Erythroblast (primary cell): ENCODE measurements at places on chromosomes 12 and 14.

- DNase-seq = no peak
These were observed 16.1 kb upstream of the NXPH4 start for GRCh38 chr12:57200497-57200896.

- DNase-seq = no peak
These were observed 6.5 kb upstream of the CDK2AP1 start for GRCh38 chr12:123278101-123278627.

DNA sequence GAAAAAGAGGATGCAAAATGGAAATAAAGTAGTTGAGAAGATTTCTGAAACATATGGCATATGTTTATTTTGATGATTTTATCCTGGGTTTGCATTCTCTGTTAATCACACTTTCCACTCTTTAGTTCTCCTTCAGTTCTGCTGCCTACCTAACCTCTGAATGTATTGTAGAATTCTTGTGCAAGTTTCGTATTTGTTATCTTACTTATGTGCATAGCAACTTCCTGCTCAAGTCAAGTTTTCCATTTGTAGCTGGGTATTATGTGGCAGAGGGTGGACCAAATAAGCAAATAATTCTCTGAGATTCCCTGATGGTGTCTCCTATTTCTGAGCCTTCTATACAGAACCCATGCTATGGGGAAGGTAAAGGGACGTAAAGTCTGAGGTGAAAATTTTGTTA is 381.6 kb downstream of the FOXG1 start:
- no peak for DNase-seq

DNA sequence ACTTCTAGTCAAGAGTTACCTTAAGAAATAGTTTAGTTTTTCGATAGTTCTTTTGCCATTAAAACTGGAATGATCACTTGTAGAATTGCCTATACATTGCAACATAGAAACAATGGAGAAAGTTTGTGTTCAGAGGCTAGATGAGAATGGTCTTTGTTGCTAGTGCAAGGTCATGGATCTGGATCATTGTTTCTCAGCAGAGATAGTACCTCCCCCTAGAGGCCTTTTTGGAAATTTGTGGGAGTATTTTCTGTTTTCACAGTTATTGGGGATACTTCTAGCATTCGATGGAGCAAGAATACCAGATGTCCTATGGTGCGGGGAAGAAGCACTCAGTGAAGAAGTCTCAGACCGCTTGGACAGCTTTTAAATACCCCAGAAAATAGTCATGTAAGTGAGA is 138.8 kb upstream of the HMGA2 start:
- DNase-seq = peak; percentile 5

DNA sequence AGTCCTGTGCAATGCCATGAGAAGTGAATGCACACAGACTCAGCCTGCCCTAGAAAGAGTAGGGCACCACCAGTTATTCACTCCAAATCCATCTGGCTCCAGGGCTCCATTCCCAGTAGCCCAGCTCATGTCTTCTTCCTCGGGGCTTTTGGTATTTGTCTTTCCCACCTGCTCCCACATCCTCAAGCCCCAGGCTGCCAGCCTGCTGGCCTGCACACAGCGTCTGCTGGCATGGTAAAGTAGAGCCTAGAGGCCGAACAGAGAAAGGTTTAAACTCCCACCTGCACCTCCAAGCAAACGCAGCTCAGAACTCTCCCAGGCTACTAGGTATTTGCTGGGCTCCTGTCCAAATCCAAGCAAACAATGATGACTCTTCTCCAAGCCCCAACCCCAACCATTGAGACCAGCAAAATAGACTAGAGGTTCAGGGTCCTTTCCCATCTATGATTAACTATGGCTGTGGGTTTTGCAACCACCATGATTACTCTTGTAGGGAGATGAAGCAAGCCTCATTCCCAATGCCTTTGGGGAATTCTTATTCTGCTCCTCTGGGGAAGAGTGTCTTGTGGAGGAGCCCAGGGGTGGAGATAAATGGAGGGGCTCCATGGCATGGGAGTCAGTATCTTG is 5.2 kb upstream of the VDR start:
- DNase-seq = no peak

GRCh38 chr14:56703947-56704346 is 106.3 kb downstream of the OTX2 start:
- no peak for DNase-seq

DNA sequence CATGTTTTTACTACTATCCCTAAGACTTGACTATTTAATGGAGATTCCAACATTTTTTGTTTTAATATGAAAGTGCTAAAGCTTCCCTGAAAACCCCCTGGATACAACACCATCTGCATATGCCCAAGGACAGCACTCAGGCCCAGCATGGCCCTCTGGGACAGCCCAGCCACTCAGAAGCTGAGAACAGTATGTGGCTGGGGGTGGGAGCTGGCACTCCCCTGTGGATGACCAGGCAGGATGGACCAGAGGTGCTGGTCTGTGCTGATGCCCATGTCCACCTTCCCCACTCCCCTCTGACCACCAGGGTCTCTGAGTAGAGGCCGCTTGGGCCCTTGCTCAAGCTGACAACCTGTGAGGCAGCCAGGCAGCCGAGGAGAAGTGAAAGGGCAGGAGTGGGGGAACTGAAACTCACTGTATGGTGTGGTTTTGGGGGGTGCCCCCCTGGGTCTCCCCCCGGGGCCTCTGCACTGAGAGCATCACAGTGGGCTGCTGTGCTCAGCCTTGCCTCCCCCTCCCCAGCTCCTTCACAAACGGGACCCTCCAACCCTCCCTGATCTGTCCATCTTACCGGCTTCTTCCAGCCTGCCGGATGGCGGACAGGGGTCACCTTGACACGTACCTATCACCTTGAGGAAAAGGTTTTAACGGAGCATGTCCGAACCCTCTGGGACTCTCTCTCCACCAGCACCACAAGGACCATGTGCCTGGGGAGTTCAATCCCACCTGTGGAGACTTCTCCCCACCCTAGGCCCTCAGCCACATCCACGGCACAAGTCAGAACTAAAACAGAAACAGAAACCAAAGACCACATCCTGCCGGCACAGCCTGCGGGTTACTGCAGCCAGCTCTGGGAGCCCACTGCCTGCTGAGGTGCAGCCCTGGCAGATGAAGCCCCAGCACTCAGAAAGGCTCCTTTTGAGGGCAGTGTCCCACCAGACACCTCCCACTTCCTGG is at the start of gene TMEM229B:
Gene TMEM229B (minus strand): TSS at position 785 of the 957 bp plus-strand sequence. CDS start 14,798 bp downstream, outside the sequence.
- peak; percentile 33 for DNase-seq

DNA sequence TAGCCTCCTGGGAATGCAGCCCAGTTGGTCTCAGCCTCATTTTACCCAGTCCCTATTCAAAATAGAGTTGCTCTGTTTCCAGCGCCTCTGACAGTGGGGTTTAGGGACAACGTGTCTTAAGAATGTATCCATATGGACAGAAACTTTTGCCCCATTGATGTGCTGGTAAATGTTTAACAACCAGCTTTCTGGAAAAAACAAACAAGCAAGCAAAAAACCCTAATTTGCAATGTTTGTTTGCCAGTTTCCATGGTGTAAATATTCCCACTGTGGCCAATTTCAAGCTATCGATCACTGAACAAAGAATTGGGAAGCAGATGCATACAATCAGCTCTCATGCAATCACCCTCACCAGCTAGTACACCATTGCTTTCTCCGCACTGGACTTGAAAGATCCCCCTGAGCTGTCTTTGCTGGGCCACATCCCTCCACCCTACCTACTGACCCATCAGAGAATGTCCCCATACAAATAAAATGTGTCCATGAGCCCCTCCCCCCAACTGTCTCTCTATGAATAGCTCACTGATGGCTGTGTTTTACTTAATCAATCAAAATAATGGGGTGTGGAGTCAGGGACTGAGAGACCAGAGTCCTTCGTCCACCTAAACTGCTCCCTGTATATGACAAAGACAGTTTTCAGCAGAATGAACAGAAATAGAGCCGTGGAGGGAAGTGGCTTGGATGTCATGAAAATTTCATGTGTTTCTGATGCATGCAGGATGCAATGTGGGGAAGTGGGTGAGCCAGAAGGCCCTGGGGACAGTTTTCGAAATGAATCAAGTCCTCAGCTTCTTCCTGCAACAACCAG is 40.8 kb downstream of the CCDC60 start:
- DNase-seq = no peak

GRCh38 chr12:30095511-30095910 is 311.8 kb upstream of the TMTC1 start:
- DNase-seq = no peak

GRCh38 chr12:91874086-91874865 is 271.4 kb downstream of the BTG1 start:
- no peak for DNase-seq

- no peak for DNase-seq
These were observed 13.5 kb upstream of the TNFAIP2 start for GRCh38 chr14:103109535-103110441.

DNA sequence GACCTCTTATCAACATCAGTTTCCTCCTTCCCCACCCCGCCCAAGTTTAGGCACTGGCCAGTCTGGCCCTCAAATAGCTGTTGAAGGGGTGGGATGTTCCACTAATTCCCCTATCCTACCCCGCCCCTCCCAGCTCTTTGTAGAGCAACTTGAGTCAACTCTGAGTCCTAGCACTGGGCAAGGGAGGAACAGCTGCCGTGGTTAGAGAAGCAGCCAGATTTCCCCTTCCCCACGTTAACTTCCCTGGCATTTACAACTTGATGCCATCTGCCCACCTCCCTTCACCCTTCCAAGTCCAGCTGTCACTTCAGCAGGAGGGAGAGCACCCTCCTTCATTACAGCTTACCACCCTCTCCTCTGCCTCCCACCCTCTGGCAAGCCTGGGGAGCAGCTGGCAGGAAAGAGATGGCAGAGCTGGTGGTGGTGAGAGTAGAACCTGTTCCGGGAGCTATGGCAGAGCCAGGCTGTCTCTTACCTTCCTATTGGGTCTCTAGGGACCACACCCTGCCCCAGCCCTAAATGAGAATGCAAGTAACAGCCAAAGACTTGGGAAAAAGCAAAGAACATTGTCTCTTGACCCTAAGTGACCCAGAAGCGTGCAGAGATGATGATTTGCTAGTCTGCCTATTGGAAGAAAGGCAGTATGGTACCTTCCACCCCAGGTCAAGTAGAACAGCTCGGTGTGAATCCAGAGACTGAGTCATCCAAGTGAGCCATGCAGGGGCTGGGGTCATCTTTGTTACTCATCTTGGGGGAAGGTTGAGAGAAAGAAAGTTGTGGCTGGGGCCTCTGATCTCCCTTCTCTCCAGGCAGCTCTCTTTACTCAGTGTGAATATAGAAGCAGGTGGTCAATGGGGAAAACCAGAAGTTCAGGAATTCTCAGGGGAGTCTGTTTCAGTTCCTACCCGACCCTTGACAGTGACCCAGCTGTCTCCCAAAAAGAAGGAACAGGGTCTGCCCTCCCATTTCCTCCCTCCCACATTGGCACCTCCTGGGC is 1.5 kb downstream of the BLOC1S1 start:
- DNase-seq = peak; percentile 45

- DNase-seq = no peak
These were observed 51.3 kb downstream of the JAG2 start for GRCh38 chr14:105117257-105117646.

DNA sequence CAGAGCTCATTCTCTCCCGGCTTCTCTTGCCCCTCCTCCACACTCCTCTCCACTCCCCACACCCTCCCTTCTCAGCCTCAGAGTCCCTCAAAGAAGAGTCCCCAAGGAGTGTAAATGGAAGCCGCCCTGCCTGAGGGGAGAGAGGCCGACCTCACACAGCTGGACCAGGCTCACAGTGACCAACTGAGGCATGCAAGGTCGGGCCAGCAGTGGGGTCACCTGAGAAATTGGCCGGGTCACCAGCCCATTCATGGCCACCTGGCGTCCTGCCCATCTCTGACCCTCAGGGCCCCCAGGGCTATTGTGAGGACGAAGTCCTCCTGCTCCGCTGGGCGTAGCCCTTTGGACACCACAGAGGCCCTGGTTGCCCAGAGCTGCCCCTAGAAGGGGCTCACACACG is 49.5 kb upstream of the NUAK1 start:
- DNase-seq = no peak
